ENCODE measurements at places on chromosomes 4 and X.

DNA sequence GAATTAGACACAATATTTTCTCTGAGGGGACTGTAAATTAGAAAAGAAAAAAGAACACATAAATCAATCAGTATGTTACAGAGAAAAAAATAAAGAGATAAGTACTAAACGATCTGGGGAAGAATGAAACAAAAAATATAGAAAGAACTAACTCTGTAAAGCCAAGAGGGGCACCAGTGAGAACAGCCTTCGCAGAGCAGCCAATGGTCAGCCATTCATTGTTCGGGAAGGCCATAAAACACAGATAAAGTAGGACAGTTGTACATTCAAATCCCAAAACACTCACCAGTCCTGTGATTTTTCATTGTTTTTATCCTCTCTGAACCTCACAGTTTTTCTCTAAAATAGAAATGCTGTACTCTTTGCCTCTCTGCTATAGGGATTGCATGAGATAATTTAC is 127.9 kb downstream of the NEK1 start:
- no peak for DNase-seq

- DNase-seq = no peak
Observed at GRCh38 chr4:153939570-153939969, 150.7 kb upstream of the SFRP2 start.

DNA sequence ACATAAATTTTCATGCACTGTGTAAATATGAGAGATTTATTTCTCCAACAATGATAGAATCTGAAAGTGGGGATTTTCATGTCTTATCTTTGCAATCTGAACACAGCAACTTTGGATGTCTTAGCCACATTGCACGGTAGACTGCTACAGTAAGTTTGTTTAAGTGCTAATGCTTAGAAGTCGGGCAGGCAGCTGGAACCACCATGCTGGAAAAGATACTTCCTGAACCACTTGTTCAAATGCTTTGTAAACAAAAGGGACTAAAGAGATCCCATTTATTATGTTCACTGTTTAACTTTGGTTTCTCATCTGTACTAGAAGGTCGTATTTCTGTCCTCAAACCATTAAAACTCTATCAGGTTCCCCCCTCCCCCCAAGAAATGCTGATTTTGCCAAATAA is 555.9 kb upstream of the DIPK2B start:
- no peak for DNase-seq

DNA sequence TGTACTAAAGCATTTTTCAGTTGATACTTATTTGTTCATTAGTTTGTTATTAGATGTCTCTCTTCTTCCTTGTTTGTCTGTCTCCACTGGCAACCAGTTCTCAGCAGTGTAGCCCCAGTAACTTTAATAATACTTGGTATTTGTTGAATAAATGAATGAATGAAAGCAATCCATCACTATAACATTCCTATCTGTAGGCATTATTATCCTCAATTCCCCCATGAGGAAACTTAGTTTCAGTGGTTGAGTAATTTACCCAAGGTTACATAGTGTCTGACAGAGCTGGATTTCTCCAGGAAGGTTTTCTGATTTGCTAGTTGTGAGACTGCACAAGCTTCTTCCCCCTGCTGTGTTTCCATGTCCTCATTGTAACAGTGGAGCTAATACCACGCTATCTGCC is 27.8 kb upstream of the MAOB start:
- no peak for DNase-seq

GRCh38 chr4:184812651-184813181 is 13.1 kb downstream of the ACSL1 start:
- DNase-seq = no peak

DNA sequence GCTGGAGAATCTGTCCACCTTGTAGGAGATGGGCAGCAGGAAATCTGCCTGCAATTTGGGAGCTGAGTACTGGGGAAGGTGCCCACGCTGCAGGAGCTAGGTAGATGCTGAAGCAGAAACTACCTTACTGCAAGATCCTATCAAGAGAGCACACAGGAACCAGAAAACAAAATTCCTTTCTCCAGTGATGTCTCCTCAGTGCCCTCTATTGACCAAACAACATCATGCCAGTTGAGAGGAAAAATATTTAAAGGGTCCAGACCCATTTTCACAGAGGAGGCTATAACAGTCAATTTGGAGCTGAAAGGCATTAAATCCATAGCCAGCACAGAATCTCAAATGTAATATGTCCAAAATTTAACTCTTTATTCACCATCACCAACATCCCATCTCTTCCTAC is 406.8 kb downstream of the SLITRK2 start:
- DNase-seq = no peak

DNA sequence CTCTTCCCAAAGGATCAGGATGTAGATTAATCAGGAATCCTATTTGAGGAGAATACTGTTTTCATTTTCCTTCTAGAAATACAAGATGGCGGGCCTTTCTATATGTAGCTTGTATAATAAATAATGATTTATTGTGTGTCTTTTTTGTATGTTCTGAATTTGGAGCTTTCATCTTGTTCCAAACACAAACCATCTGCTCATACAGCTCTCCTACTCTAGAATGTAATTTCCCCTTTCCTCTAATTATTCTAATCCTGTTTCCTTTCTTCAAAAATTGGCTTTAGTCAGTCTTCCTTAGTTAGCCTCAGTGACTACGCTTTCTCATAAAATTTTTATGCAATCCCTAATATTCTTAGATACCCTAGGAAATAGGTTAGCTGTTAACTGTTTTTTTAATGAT is 422.2 kb downstream of the INPP4B start:
- no peak for DNase-seq

DNA sequence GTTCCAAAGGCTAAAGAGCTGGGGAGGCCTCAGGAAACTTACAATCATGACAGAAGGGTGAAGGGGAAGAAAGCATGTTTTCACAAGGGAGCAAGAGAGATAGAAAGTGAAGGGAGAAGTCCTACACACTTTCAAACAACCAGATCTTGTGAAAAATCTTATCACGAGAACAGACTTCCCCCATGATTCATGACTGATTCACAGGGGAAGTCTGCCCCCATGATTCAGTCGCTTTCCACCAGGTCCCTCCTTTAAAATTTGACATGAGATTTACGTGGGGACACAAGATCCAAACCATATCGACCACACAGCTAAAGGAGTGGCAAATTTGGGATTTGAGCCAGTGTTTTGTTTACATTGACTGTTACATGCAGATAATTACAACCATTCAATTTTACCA is 971.1 kb upstream of the HS3ST1 start:
- DNase-seq = no peak

- DNase-seq = no peak
Observed at GRCh38 chr4:152700151-152700550, 20.4 kb upstream of the TMEM154 start.

GRCh38 chr4:5222951-5223350 is 171.7 kb downstream of the STK32B start:
- no peak for DNase-seq

DNA sequence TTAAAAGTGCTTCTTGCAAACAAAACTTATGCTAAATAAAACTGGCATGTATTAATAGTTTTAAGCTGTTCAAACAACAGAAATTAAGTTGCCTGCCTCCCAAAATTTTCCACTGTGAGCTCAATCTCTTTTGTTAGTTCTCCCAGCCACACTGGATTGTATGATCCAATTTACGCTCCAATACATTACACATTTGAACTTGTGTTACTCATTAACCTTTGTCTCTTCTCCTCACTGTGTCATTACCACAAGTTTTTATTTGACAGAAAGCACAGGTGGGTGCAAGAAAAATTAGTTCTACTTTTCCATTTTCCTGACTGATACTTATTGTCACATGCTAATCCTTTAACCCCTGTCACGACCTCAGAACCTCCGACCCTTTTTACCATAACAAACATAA is 55.5 kb downstream of the SHISA3 start:
- no peak for DNase-seq

DNA sequence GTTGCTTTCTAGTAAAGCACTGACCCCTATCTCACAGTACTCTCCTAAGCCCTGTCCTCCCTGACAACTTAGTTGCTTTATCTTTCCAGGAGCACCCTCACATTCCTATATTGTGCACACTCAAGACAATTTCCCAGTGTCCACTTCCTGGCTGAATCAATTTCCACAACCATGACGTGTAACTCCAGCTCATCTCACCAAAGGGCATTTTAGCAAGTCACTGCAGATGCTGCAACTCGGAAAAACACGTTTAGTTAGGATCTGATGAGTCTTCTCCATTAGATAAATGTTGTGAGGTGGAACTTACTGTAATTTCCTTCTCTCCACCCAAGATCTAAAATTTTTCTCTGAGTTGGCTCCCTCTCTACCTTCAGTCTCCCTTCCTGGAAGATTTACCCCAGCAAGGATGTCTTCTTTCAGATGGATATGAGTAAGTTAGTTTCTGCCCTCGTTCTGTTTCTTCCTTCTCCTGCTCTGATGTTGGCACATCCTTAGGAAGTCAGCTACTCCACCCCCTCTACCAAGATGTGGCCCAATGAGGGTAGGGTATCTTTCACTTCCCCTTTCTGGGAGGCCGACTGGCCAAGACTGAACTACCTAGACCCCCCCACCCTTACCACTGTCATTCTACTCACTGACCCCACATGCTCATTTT is 28.8 kb upstream of the IL13RA1 start:
- DNase-seq = no peak

DNA sequence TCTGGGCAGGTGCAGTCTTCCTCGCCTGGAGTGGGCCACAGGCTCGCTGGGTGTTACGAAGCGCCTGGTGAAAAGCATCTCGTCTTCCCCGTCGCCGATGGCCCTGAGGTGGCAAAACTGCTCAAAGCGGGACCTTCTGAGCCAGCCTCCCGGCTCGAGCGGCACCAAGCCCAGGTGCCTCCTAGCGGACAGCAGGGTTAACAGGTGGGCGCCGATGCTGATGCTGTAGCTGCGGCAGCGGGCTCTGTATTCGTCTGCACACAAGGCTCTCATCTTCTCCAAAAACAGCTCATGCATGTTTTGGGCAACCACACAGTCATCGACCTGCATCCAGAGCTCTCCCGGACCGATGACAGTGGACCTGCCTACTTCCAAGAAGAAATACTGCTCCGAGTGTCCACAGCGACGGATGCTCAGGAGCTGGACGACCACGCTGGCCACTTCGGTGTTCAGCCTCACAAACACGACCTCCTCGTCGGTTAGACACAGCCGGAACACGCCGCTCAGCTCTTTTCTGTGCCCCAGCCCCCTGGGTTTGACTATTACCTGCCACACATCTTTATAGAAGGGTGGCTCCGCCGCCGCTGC is 1.2 kb downstream of the IRS4 start:
- DNase-seq = no peak

DNA sequence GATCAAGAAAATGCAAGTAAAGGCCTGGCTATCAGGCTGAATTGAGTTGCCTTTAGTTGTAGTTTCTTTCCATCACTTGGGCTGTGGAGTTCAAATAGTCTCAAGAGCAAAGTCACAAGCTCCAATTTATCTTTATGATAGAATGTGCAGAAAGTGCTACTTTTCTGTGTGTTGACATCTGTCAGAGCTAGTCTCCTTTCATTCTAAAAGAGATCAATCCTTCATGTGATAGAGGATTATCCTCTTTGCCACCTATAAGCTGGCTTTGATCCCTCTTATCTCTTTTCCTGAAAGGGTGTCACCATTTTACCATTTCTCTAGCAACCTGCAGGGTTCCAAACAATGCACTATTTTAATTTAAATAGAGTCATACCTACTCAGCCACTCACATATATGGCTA is 224.9 kb downstream of the TEX13A start:
- no peak for DNase-seq

DNA sequence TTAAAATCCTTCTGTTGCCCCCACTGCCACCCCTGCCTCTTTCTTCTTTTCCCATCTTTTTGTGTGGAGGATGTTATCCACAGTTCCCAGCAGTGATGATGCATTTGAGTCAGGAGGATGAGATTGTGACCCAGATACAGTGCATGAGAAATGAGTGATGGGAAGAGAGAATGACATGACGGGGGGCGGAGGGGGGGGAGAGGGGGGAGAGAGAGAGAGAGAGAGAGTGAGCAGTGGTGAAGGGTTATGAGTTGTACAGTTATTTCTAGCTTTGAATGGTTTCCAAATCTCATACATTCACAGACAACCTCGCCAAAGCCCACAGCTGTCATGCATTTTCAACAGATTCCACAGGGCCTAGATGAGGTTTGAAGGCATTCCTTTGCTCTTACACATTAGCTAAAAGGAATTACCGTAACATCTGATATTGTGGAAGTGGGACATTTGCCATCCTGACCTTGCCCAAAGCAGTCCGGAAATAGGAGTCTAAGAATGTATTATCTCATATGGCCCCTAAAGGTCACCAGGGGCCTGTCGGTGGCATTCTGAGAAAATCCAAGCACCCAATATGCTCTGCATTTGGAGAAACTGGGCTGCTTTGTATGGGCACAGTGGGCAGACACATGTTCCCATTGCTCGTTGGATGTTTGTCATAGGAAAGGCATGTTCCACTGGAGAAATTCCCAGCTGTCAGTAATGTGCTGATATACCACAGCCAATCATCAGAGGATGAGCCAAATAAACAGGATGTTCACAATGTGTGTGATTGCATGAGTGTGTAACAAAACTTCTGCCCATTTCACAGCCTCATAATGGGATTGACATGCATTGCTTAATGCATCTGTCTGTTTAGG is 435.8 kb downstream of the SPRY1 start:
- no peak for DNase-seq

DNA sequence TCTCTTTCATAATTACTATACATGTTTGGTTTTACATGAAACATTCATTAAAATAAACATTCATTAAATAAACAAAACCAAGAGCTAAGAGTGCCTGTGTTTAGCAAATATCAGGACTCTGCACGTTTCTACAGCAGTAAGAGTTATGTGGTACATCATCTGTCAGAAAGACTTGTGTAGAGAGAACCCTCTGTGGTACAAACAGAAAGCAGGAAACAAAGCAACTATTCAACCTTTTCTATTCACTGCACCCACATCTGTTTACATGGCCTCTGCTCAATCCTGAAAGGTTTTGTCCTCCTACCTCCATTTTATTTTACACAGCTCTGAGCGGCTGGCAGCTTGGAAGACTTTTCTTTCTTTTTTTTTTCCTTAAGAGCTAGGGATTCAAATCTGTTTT is 90.7 kb upstream of the PCDH18 start:
- DNase-seq = no peak

DNA sequence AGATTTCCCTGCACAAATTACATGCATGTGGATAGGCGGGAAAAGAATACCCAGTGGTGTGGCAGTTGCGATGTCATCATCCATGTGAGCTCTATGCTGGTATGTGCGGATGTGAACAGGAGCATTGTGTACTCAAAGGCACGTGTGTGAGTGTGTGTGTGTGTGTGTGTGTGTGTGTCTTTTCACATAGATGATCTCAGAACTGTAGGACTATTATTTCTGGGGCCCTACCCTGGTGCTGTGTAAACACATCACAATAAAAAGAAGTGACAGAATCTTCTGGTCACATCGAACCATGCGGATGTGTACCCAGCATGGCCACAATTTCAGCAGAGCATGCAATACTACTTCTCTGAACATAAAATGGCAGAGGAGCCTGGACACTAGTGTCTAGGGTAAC is 624.8 kb downstream of the MID1IP1 start:
- DNase-seq = no peak

Measured in stimulated activated CD4-positive, alpha-beta T cell treated with anti-CD3 and anti-CD28 coated beads, Interleukin-2, amount 100 ng/mL, for 24 hours (primary cell).